ENCODE measurements at places on chromosomes 13 and 19.

DNA sequence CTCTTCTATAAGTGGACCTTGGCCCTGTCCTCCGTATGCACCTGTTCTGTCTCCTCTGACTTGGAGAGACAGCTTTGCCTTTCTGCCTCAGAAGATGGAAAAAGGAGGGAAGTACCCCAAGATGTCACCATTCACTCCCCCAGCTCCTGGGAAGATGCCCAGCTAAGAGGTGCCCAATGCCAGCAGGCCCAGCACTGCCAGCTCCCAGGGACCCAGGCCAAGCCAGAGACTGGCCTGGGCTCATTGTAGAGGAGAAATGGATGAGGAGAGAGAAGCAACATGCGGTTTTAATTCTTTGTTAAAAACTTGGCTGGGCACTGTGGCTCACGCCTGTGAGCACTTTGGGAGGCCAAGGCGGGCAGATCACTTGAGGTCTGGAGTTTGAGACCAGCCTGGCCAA is 111.5 kb upstream of the ZNF507 start:
- DNase-seq: no peak

- DNase-seq: no peak
These were observed 2.4 kb downstream of the AURKC start for GRCh38 chr19:57233207-57233606.

GRCh38 chr13:40254394-40254793 is 412.0 kb downstream of the FOXO1 start:
- DNase-seq: no peak

DNA sequence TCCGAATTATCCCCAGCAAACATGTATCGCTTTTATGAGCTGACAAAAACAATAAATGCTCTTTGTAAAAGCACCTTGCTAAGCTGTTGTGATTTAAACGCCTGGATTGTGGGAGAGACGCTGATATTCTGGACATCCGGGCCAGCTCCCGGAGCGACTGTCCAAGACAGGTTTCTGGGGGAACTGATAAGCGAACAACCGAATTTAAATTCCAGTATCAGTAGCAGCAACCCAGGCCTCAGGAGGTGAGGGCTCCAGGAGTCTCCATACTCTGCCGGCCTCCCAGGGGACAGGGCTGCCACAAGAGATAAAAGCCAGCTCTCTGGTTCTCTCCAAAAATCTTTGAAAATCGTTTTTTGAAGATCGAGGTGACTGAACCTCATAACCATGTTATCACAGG is 50.3 kb upstream of the VSTM2B start:
- DNase-seq: no peak

DNA sequence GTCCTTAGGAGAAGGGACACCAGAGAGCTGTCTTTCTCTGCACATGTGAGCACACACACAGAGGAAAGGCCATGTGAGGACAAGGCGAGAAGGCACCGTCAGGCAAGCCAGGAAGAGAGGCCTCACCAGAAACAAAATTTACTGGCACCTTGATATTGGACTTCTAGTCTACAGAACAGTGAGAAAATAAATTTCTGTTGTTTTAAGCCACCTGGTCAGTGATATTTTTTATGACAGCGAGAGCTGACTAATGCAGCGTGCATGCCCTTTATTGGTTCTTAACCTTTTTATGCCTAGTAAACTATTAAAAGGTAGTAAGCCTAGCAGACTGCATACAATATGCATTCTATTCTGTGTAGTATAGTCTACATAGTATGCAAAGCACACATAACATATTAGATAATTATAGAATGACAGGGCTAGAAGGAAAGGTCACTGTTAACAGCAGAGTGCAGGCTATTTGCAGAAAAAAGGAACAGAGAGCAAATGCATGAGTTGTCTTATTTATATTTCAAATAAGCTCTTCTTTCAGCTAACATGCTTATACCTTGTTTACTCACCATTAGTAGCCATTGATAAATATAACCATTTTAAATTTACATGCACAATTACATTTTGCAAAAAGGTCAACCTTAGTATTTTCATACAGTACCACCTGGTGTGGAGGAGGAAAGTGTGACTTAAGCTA is 25.2 kb upstream of the KATNAL1 start:
- no peak for DNase-seq

- no peak for DNase-seq
These were observed 632.8 kb upstream of the KLF12 start for GRCh38 chr13:74767050-74767449.

DNA sequence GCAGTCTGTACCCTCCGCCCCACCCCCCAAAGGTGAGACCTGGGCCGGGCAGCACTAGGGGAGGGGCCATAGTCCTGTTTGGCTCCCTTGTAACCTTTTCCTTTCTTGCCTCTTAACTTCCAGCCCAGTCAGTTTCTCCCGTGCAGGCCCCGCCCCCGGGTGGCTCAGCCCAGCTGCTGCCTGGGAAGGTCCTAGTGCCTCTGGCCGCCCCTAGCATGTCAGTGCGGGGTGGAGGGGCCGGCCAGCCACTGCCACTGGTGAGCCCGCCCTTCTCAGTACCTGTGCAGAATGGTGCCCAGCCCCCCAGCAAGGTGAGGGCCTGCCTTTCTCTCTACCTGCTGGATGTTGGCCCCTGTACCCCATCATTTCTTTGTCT is 10.5 kb upstream of the PRR19 start:
- no peak for DNase-seq

- no peak for DNase-seq
These were observed 7.8 kb upstream of the ATP12A start for GRCh38 chr13:24672141-24673132.

- no peak for DNase-seq
These were observed 17.7 kb downstream of the NFIX start for GRCh38 chr19:13012690-13013608.

- DNase-seq: no peak
These were observed 17.0 kb upstream of the RUBCNL start for GRCh38 chr13:46403851-46404732.

DNA sequence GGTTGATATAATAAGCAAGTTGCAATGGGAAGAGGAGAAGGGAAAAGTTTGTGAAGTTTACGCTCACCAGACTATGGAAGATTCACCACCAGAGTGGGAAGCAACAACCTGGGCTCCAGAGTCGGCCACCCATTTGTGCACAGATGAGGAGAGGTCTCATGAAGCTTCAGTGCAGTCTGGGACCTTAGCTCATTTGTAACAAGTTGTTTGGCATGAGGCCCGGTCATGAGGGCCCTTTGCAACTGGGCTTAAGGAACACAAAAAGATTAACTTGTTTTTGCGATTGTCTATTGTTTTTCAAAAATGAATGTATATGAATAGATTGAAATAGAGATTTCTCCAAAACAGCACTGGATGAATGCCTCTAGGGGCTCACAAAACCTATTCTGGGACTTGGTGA is 94.2 kb downstream of the ZNF737 start:
- no peak for DNase-seq

DNA sequence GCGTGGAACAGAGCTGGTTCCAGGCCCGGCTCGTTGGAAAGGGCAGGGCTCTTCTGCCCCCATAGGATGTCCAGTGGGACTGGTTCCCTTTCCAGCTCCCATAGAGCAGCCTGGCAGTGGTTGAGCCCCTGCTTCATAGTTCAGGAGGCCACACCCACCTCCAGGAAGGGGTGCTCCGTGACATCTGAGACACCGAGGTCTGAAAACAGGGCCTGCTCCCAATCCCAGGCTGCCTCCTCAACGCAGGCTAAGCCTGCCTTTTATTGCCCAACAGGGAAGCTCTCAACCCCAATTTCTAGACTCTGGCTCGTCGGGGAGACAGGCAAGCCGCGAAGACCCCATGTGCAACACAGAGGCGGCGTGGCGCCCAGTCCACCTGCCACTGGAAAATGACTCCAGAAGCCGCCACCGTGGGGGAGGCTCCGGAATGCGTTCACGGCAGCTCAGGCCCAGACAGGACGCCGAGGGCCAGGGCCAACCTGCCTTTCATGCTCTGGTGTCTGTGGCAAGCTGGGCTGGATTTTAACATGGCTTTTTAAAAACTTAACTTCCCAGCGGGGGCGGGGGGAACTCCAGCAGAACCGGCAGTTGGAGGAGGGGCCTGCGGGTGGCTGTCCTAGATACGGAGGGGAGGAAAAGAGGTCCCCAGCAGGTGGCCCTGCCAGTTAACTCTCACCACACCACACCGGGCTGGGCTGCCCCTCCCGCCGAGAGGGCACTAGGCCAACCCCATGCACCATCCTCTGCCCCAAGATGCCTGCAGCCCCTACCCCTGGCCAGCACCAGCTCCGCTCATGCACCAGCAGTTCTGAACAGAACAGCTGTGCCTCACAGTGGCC is 17.9 kb upstream of the TINCR start:
- DNase-seq: peak; percentile 28

DNA sequence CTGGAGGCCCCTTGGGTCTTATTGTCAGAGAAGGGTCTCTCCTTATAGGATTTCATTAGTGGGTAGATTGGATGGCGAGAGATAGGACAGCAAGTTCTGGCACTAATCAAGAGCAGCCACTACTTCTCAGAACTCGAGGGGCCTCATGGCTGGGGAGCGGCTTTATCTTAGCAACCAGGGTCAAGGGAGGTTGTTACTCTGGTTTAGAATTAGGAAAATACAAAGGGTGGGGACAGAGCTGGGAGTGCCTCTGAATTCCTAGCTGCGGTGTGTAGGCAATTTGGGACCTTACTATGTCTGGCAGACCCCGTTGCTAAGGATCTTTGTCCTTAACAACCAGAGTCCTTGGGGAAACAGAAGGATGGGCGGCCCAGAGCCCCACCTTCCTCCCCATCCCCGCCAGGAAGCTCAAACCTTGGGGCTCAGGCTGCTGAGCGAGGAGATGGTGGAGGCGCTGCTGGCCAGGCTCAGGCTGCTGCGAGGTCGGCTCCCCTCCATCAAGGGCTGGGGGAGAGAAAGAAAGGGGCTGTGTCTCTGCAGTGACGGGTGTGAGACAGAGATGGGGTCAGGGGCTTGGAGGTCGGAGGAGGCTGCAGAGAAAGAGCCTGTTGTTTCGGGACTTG is 1.2 kb downstream of the PLEKHA4 start:
- DNase-seq: no peak

DNA sequence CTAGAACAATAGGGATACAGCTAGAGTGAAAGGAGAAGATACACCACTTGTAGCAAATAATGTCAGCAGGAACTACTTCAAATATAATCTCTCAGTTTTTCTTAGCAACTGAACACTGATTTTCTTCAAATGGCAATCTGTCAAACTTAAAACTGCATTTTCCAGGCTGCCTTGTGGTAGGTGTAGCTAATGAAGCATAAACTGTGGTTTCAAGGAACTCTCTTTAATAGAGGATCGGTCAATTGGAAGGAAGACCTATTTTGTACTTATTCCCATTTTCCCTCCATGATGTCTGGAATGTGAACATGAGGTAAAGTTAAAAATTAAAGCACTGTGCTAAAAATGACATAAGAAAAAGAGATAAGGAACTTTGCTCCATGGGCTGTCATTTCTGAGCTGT is 1261.9 kb downstream of the PCDH17 start:
- DNase-seq: no peak

GRCh38 chr19:18496167-18496979 is 25.5 kb downstream of the ELL start:
- peak; percentile 44 for DNase-seq

DNA sequence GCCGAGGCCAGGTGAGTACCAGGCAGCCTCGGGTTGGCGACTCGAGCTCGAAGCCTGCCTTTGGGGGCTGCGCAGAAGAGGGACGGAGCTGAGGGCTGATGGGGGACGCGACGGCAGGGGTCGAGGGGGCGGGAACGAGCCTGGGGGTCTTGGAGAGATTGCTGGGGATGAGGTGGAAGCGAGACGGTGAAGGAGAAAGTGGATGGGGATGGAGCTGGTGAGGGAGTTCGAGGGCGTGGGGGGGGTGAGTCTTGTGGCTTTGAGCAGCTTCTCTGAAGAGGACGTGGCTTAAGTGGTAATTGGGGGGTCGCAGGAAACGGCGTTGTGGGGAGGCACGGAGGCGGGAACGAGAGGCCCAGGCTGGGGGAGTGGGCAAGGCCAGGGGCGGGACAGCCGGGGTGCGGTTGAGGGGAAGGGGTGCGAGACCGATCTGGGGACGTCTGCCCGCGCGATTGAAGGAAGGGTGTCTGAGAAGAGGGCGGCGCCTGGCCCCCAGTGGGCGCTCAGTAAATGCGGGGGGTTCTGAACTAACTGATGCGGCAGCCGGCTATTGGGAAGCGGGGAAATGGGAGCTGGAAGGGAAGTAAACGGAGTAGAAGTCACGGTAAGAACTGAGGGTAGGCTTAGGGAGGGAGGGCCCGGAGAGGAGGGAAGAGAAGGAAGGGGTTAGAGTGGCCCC is 426 bp downstream of the MYO9B start:
- DNase-seq: peak; percentile 26

DNA sequence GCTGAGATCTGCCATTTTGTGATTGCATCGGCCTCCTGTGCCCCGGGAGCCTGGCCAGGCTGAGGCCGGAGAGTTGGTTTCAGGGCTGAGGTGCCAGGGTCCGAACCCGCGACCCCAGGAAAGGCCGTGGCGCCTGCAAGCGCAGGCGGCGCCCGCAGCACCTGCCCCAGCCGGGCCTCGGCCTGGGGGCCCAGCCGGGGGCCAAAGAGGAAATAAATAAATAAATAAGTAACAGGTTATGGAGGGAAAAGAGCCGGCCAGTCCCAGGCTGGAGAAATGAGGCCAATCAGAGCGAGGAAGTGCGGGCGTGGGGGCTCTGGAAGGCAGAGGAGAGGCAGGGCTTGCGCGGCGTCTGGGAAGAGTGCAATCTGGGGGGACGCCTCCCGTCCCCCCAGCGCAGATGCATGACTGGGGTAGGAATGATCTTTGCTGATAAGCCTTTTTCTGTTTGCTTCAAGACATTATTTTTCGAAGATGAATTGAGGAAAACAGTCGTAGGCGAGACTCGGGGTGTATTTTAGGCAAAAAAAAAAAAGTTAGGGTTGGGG is 145.6 kb upstream of the ZNF536 start:
- DNase-seq: no peak

- DNase-seq: no peak
These were observed 75.1 kb downstream of the CYSLTR2 start for GRCh38 chr13:48728876-48729275.

DNA sequence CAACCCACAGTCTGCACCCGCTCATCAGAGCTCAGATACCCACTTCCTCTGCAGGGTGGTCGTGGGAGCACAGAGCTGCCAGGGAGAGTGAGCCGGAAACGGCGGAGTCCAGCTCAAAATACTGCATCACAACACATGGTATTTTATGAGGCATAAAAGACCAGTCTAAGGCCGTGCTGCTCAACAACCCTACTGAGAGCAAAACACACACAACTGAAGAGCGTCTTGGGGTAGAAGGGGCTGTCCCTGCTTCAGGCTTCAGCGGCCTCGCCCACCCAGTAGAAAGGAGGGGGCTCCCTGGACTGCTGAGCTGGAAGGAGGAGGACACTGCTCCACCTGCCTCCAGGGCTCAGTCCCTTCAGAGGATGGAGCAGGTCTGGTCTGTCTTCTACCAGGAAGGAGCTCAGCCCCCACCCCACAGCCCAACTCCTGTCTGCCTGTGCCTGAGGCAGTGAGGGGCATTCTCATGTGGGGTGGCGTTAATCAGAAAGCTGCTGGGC is 36.9 kb downstream of the NAXD start:
- no peak for DNase-seq

DNA sequence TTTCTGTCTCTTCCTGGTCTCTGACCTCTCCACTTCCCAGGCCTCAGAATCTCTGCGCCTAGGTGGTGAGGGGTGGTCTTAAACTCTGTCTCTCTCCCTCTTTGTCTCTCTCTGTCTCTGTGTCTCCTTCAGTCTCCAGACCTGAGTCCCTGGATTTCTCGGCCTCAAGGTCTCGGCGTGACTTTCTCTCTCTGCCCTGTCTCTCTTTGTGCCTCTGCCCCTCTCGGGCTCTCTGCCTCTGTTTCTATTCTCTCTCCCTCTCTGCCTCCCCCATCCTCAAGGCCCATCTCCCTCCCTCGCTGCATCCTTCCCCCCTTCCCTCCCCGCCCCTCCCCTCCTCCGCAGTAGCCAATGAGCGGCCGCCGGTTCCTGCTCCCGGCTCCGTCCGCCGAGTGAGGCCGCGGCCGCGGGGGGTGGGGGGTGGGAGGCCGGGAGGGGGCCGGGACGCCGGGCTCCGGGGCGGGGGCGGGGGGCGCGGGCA is at the start of gene CACNG7:
Gene CACNG7 (plus strand): TSS at position 344 of the 481 bp plus-strand sequence. CDS start 3,554 bp downstream, outside the sequence.
- DNase-seq: no peak
